ENCODE measurements at places on chromosomes 13 and 19. TPM values are rescaled to one million over a fixed set of nuclear protein-coding genes. Genes with fewer than 3 reads are reported as not detected.

GRCh38 chr19:30739394-30739793, 367.2 kb downstream of the ZNF536 start:
- DNase-seq, result no peak

- no peak for DNase-seq
Measured at GRCh38 chr13:81714513-81714912, 1373.6 kb upstream of the SPRY2 start.

- DNase-seq, result no peak
Measured at GRCh38 chr13:35131471-35131870, 189.4 kb downstream of the NBEA start.

NLRP9 gene
- not detected for total RNA-seq

GRCh38 chr19:6801485-6802086, 29.1 kb downstream of the VAV1 start:
- DNase-seq, result peak; percentile 29

- no peak for DNase-seq
Measured at GRCh38 chr19:38168637-38169036, 55.4 kb downstream of the DPF1 start.

DNA sequence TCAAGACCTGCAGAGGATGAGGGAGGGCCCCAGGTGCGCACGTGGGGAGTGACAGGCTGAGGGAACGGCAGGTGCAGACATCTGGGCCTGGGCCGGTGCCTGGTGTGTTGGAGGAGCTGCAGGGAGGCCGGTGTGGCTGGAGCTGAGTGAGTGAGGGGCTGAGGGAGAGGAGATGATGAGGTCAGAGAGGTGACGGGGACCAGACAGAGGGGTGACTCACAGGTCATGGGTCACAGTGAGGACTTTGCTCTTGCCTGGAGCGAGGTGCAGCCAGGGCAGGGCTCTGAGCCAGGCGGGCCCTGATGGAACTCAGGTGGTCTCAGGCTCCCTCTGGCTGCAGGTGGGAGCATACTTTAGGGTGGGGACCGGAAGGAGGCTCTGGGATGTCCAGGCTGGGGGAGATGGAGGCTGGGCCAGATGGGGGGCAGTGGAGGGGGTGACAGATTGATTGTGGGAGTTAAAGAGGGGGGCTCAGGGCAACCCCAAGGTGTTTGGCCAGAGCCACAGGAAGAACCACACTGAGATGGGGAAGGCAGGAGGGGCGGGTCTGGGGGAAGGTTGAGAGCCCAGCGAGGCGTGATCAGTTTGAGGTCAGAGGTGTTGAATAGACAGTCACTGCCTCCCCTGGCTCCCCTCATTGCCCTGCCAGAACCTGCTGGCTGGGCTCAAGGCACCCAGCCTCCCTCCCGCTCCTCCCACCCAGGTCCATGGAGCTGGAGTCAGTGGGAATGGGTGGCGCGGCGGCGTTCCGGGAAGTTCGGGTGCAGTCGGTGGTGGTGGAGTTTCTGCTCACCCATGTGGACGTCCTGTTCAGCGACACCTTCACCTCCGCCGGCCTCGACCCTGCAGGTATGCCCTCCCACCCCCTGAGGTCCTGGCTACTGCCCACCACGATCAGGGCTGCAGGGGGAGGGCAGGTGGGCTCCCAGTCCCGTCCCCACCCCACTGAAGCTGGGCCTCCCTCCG, 8.4 kb downstream of the ARHGAP33 start:
- DNase-seq, result no peak

Data from urinary bladder (tissue), 4 donors.